Astrocyte (in vitro differentiated cells and primary cell): ENCODE measurements at places on chromosomes 5 and 9. TPM values are rescaled to one million over a fixed set of nuclear protein-coding genes. Genes with fewer than 3 reads are reported as not detected.
A peak's percentile ranks its signal among the peaks of the same experiment; 100 is the strongest.

The NUTM2G gene
- not detected in 2 replicates for total RNA-seq

The NOL8 gene
- 29.9 and 33.1 TPM in 2 replicates for total RNA-seq

The FAM81B gene
- 0.52 and 0.67 TPM in 2 replicates for total RNA-seq

The AUH gene
- total RNA-seq, result 8.9 and 9.8 TPM in 2 replicates

The SLC36A2 gene
- total RNA-seq, result not detected in 2 replicates

The PCDHGB2 gene
- 1.4 TPM in 2 replicates for total RNA-seq

The SOHLH1 gene
- not detected in 2 replicates for total RNA-seq

The CDH6 gene
- total RNA-seq, result 90.1 and 106 TPM in 2 replicates

The ADGRD2 gene
- total RNA-seq, result not detected in 2 replicates

The PLK2 gene
- 260 and 368 TPM in 2 replicates for total RNA-seq

- no peaks in the 10 kb centered on the region for H3K27me3 ChIP-seq
- peaks cover 29% of the 10 kb centered on the region for H3K4me1 ChIP-seq
- H3K4me3 ChIP-seq, result no peak overlapping the region
Observed at GRCh38 chr5:137265457-137265856, 233.7 kb downstream of the SPOCK1 start.

DNA sequence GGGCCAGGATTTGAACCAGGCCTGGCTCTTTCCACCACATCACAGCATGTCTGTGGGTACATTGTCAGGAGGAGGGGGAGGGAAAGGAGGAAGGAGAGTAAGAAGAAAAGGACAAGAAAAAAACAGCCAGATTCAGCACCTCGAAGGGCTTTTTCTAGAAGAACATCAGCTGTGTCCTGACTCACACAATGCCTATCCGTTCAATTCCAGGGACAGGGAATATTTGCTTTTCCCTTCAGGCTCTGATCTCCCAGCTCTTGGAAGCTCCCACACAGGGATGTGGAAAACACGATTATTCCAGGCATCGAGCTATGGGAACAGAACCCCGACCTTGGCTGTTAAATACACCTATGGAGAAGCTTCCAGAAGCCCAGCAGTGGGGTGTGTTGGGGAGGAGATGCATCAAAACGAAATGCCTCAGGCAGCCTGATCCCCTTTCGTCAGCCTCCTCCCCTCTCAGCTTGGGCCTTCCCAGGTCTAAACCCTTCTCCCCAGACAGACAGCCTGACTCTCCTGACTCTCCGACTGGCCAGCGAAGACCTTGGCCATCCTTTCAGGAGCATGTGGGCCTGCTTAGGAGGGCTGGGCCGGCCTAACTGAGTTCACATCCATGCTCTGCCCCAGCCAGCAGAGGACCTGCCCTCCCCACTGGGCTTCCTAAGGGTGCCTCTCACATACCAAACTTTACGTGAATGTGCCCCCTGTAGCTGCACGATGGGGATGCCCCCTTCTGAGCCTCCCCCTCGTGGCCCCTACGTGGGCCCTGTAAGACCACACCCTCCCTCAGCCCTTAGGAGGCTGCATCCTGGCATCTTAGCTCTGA lies 54.4 kb downstream of the NEURL1B start:
- no peaks in the 10 kb centered on the region for H3K4me1 ChIP-seq
- no peak for DNase-seq
- H3K36me3 ChIP-seq, result no peaks in the 10 kb centered on the region
- no peak overlapping the region for H3K4me3 ChIP-seq

DNA sequence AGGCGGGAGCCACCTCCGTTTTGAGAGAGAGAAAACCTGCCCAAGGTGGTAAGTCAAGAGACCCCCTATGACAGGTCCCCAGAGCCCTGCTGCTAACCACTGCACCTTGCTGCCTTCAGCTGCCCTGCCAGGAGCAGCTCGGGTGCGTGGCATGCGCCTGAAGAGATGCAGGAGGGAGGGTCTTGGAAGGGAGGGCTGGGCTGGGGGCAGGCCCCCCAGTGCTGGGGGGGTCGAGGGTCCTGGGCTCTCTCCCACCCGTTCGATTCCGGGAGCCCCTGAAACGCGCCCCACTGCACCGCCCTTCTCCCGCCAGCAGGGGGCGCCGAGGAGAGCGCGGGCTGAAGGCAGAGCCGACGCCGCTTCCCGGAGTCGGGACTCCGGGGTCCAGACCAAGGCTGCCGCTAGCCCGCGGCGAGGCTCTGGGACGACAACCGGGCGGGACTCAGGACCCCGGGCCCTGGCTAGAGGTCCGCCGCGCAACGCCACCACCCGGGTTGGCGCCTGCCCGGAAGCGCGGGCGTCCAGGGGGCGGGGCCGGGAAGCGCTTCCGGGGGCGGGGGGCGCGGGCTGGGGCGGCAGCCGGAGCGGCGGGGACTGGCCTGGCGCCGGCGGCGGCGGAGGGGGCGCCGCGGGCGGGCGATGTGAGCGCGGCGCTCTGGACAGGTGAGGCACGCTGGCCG lies at the start of gene ZBTB34:
ZBTB34 (plus strand) TSS at position 563 of the 680 bp plus-strand sequence. CDS start 18,761 bp downstream, outside the sequence.
- DNase-seq, result no peak
- H3K36me3 ChIP-seq, result peaks cover 7% of the 10 kb centered on the region
- peak within 1 kb of the TSS; percentile 75 for H3K27ac ChIP-seq
- H3K4me3 ChIP-seq, result peak within 1 kb of the TSS; percentile 69

- DNase-seq, result no peak
- H3K4me3 ChIP-seq, result no peak overlapping the region
- no peaks in the 10 kb centered on the region for H3K4me1 ChIP-seq
- H3K27ac ChIP-seq, result no peak overlapping the region
Observed at GRCh38 chr5:168874713-168875380, 295.7 kb upstream of the PANK3 start.

GRCh38 chr5:19496056-19496455 lies 491.9 kb downstream of the CDH18 start:
- H3K4me1 ChIP-seq, result no peaks in the 10 kb centered on the region
- no peaks in the 10 kb centered on the region for H3K27me3 ChIP-seq
- H3K27ac ChIP-seq, result no peak overlapping the region
- no peaks in the 10 kb centered on the region for H3K36me3 ChIP-seq

- peak; percentile 82 for DNase-seq
- peak overlapping the region; percentile 90 for H3K27ac ChIP-seq
- H3K27me3 ChIP-seq, result no peaks in the 10 kb centered on the region
- no peak overlapping the region for H3K4me3 ChIP-seq
- peaks cover 24% of the 10 kb centered on the region for H3K4me1 ChIP-seq
Observed at GRCh38 chr5:172887692-172888091, 53.6 kb downstream of the ERGIC1 start.

GRCh38 chr9:16514131-16514530 lies 356.3 kb downstream of the BNC2 start:
- H3K27ac ChIP-seq, result no peak overlapping the region
- no peaks in the 10 kb centered on the region for H3K27me3 ChIP-seq
- H3K36me3 ChIP-seq, result no peaks in the 10 kb centered on the region

DNA sequence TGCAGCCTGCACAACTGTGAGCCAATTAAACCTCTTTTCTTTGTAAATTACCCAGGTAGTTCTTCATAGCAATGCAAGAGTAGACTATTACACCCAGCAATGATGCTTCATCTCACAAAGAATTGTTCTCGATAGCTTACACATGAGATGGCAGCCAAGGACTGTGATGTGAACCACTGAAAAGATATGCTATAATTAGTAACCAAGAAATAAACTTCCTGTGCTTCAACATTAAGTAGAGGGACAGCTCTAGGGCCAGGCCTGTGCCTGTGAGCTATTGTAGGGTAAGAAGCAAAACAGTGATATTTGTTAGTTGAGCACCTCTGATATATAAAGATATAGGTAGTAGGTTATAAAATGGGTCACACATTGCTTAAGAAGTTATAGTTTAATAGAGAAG lies 41.8 kb upstream of the DPYSL3 start:
- no peaks in the 10 kb centered on the region for H3K36me3 ChIP-seq
- H3K4me1 ChIP-seq, result peaks cover 15% of the 10 kb centered on the region
- no peak overlapping the region for H3K4me3 ChIP-seq
- no peaks in the 10 kb centered on the region for H3K27me3 ChIP-seq

DNA sequence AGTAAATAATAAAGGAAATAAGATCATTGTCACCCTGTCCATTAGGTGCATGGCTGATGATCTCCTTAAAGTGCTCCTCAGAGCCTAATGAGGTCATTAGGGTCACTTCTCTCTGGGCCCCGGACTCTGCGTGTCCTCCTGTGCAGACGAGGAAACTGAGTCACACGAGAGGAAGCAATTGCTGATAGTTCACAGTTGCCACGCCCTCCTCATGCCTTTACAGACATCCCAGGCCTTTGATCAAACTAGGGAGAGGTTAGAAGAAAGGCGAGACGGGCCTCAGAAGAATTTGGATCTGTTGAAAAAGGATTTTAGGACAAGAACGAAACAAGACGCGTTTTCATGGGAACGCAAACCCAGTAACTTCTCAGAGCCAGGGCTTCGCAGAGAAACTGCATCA lies 32.0 kb upstream of the MSX2 start:
- H3K27me3 ChIP-seq, result peaks cover 53% of the 10 kb centered on the region
- no peaks in the 10 kb centered on the region for H3K4me1 ChIP-seq
- no peak overlapping the region for H3K27ac ChIP-seq
- DNase-seq, result no peak
- no peak overlapping the region for H3K4me3 ChIP-seq
- no peaks in the 10 kb centered on the region for H3K36me3 ChIP-seq

GRCh38 chr5:150503386-150503785 lies 4.5 kb upstream of the NDST1 start:
- peaks cover 7% of the 10 kb centered on the region for H3K36me3 ChIP-seq
- no peak for DNase-seq
- H3K4me3 ChIP-seq, result no peak overlapping the region
- peaks cover 66% of the 10 kb centered on the region for H3K4me1 ChIP-seq
- H3K27me3 ChIP-seq, result no peaks in the 10 kb centered on the region

- DNase-seq, result no peak
- no peaks in the 10 kb centered on the region for H3K4me1 ChIP-seq
- H3K4me3 ChIP-seq, result no peak overlapping the region
- no peaks in the 10 kb centered on the region for H3K27me3 ChIP-seq
Observed at GRCh38 chr9:125088752-125089151, 54.6 kb downstream of the SCAI start.

- no peak overlapping the region for H3K27ac ChIP-seq
- no peak overlapping the region for H3K4me3 ChIP-seq
- H3K27me3 ChIP-seq, result no peaks in the 10 kb centered on the region
- H3K36me3 ChIP-seq, result no peaks in the 10 kb centered on the region
- no peak for DNase-seq
- no peaks in the 10 kb centered on the region for H3K4me1 ChIP-seq
Observed at GRCh38 chr9:118701985-118702384, 667.2 kb downstream of the BRINP1 start.

DNA sequence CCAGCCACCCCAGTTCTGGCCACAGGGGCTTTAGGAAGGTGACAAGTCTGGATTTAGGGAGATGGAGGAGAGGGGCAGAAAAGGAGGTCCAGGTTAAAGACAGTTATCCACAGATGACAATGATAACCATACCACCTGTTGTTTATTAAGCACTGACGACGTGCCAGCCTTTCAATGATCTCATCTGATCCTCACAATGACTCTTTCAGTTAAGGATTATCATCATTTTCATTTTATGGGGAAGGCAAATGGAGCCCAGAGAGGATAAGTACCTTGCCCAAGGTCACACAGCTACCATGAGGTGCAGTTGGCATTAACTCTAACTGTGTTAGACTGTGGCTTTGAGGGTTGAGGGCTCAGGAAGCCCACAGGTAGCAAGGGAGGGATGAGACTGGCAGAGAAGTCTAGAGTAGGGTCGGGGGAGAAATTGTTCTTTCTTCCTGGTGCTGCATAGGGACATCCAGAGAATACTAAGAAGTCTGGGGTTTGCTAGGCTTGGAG lies 21.5 kb upstream of the JADE2 start:
- H3K4me1 ChIP-seq, result peaks cover 20% of the 10 kb centered on the region
- H3K27me3 ChIP-seq, result no peaks in the 10 kb centered on the region
- H3K36me3 ChIP-seq, result no peaks in the 10 kb centered on the region
- DNase-seq, result peak; percentile 31
- no peak overlapping the region for H3K4me3 ChIP-seq
- peak overlapping the region; percentile 76 for H3K27ac ChIP-seq

- DNase-seq, result peak; percentile 59
- H3K36me3 ChIP-seq, result no peaks in the 10 kb centered on the region
- H3K27me3 ChIP-seq, result peaks cover 9% of the 10 kb centered on the region
- peaks cover 3% of the 10 kb centered on the region for H3K4me1 ChIP-seq
Observed at GRCh38 chr5:160369990-160370712, at the start of gene C1QTNF2. C1QTNF2 (minus strand) TSS chr5:160370626; CDS start chr5:160355011, 15,615 bp downstream.

DNA sequence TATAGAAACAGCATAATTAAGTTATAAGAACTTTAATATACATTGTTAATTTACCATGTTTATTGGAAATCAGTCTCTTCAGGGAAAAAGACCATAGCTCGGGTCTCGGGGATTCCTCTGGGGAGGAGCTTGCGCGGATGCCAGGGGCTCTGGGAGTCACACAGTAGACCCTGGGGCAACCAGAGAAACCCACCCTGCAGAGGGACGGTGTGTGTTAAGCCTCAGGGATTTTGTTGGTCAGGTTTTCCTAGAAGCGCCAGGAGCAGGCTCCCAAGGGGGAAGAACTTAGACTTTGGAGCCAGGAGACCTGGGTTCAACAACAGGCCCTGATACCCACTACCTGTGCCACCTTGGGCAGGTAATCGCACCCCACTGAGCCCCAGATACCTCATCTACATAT lies 297.9 kb downstream of the MED10 start:
- H3K4me1 ChIP-seq, result no peaks in the 10 kb centered on the region
- H3K4me3 ChIP-seq, result no peak overlapping the region
- no peak for DNase-seq
- H3K27me3 ChIP-seq, result no peaks in the 10 kb centered on the region

GRCh38 chr9:127166111-127166510 lies 43.7 kb upstream of the ANGPTL2 start:
- peaks cover 13% of the 10 kb centered on the region for H3K4me1 ChIP-seq
- no peak overlapping the region for H3K27ac ChIP-seq
- no peak overlapping the region for H3K4me3 ChIP-seq
- H3K27me3 ChIP-seq, result no peaks in the 10 kb centered on the region
- H3K36me3 ChIP-seq, result no peaks in the 10 kb centered on the region
- no peak for DNase-seq

GRCh38 chr9:35470894-35471293 lies 19.0 kb upstream of the RUSC2 start:
- peak; percentile 34 for DNase-seq
- no peak overlapping the region for H3K4me3 ChIP-seq

- H3K27me3 ChIP-seq, result peaks cover 39% of the 10 kb centered on the region
- no peaks in the 10 kb centered on the region for H3K36me3 ChIP-seq
- no peak for DNase-seq
- peaks cover 6% of the 10 kb centered on the region for H3K4me1 ChIP-seq
Observed at GRCh38 chr5:114360816-114361723, 800 bp upstream of the KCNN2 start.

DNA sequence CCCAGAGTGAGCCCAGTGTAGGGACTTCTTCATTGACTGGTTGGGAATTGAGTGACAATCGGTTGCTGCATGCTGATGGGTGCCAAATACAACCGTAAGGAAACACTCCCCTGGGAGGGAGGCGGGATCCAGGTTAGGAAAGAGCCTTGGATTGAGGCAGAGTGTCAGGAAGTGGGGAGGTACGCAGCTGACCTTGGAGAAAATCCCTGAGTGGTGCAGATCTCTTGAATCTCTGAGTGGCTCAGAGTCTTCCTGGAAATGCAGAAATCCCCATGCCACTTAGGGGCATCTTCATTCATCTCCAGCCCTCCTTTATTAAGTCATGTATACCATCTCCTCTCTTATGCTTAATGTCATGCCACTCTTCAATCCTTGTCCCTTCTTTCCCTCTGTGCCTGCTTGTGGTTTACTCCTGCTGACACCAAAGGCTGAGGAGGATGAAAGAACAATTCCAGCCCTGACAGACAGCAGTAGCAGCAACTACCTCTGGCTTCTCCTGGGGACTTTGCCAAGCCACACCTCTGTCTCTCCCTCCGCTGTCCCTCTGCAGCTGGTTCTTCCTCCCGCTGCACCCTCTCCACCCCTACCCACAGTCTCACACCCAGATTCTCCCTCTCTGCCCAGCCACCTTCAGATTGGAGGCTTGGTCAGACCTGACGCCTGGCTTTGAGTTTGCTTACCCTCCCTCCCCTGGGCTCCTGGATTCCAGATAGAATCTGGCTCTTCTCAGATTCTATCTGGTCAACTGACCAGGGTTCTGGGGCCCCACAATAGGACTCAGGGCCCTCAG lies 14.1 kb upstream of the LCP2 start:
- H3K27me3 ChIP-seq, result peaks cover 2% of the 10 kb centered on the region
- H3K4me3 ChIP-seq, result no peak overlapping the region
- H3K36me3 ChIP-seq, result no peaks in the 10 kb centered on the region
- no peaks in the 10 kb centered on the region for H3K4me1 ChIP-seq
